ENCODE measurements at places on chromosomes 11 and 22.

DNA sequence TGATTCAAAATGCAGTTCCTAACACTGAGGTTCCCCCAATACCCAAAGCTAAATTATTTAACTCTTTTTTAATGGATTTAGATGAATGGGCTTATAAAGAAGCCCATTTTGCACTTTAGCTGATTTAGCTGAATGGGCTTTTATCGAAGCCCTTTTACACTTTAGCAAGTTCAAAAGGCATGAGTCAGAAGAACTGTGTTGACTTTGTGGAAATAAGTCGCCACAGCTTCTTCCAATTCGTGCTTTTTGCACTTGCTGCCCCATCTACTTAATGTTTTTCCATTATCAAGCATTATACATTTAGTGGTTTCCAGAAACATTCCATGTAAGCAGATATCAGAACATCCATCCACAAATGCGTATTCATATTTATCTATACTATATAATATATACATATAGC, 20.5 kb upstream of the GRIA4 start:
- DNase-seq: no peak

- no peak for DNase-seq
Measured at GRCh38 chr11:115238791-115239190, 265.4 kb downstream of the CADM1 start.

DNA sequence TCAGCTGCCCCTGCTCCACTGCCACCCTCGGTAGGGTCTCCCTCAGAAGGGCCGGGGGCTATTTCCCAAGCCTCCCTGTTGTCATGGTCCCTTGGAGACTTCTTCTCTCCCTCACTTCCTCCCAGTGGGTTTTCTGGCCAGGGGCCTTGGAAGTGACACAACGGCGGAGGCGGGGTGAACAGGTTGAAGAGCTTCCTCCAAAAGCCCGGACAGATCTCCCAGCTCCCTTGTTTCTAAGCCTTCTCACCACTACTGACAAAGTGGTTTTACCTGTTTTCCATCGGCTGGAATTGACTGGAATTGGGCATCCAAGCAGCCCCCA, 14.5 kb downstream of the MYH9 start:
- DNase-seq: no peak

- no peak for DNase-seq
Measured at GRCh38 chr11:113475160-113475761, at the start of gene DRD2. Gene DRD2, minus strand, starts transcription at chr11:113475398. Its CDS starts 50,747 bp downstream, at chr11:113424651.

GRCh38 chr22:30884211-30885000, 84.2 kb downstream of the MORC2 start:
- DNase-seq: no peak

- DNase-seq: no peak
Measured at GRCh38 chr11:70134490-70134889, 56.4 kb downstream of the ANO1 start.
